ENCODE measurements at places on chromosomes 13 and 19.

DNA sequence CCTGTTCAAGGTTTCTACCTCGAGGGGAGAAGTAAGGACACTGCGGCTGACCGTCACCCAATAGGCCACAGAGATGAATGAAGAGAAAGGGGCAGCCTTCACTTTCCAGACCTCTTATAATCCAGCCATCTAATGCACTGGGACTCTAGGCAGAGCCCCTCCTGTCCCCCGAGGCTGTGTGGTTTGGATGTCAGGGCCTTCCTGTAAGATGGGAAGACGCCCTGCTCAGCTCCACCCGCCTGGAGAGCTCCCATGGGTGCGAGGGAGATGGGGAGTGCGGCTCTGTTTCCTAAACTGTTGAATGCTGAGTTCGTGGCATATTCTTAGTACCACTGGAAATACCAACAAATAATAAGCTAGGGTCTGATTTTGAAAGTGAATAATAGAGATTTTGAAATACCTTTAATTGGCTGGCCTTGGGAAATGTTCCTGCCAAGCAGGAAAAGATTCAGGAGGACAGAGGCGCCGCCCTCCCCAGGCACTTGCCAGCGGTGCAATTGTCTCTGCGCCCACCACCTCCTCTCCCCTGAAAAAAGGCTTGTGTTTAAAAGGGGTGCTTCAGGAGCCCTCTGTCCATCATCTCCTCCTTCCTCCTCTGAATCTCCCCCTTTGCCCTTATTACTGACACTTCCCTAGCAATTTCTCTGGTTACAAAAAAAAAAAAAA is 85.4 kb upstream of the GPR183 start:
- DNase-seq = no peak

DNA sequence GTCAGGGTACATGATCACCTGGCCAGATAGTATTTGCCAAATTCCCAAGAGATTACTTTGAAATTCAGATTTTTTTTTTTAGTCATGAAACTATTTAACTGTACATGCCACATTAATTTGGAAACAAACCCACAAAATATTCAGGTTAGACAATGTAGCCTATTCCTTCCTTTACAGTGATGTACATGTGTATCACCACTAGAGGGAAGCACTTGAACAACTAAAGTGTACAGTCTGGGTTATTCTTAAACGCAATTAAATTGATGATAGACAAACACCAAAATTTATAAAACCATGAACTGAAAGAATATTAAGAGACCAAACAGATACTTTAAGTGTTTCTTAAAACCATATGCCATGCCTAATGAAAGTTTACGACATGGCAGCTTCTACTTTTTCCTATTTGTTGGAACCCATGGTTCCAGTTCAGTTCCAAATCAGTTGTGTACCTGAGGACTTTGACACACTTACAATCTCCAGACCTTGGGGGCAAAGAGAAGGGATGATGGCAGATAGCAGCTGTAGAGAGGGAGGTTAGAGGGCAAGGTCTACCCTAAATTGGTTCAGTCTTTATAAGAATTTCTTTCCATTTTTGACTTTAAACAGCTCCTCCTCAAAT is 52.8 kb downstream of the TNFSF13B start:
- DNase-seq = no peak

DNA sequence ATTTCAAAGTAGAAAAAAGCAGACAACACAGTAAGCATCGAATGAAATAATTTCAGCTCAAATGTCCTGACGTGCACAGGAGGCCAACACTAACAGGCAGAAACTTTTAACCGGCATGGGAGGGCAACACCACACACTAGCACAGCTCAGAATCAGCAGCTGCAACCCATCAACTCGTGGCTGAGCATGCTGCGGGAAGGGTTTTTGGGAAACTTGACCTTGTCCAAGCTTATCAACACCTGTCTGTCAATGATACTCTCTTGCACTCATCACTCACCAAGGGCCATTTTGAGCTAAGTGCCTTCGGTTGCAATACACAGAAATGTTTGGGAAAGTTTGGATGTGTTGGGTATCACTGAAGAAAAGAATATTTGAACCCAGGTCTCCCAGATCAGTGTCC is 483.7 kb downstream of the TSHZ3 start:
- DNase-seq = no peak

GRCh38 chr13:29754473-29754806 is 96.0 kb downstream of the UBL3 start:
- DNase-seq = no peak

DNA sequence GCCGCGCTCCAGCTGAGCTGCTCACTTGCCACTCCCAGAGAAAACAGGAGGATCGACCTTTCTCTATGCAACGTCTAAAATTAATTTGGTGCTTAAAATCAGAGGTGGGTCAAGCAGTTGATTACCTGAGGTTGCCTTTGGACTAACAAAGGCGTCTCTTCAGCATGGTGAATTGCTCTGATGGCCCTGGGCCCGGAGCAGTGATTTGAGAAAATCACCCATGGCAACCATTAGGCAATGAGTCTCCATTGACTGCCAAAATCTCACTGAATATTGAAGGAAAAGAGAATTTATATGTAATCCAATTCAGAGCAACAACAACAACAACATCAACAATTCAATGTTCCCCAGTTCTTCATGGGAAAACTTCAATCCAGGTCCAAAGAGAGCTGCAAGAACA is 61.8 kb downstream of the IRS2 start:
- DNase-seq = no peak

- no peak for DNase-seq
Measured at GRCh38 chr13:39317291-39317690, 279.0 kb downstream of the NHLRC3 start.

DNA sequence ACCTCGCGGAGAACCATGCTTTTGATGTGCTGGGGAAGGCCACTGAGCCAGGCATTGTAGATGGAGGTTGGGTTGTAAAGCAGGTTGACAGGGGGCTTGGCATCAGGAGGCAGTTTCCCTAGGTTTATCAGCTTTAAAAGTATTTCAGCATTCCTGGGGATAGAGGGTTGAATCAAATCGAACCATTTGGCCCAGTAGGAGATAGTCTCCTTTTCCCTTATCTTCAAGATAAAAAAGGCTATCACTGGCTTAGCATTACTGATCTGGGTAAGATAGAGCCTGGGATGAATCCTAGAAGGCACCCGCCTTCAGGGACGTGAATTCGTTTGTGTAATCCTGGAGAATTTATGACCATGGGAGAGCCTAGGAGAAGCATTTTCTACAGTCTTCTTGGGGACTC is 30.6 kb downstream of the SLC6A16 start:
- DNase-seq = no peak

DNA sequence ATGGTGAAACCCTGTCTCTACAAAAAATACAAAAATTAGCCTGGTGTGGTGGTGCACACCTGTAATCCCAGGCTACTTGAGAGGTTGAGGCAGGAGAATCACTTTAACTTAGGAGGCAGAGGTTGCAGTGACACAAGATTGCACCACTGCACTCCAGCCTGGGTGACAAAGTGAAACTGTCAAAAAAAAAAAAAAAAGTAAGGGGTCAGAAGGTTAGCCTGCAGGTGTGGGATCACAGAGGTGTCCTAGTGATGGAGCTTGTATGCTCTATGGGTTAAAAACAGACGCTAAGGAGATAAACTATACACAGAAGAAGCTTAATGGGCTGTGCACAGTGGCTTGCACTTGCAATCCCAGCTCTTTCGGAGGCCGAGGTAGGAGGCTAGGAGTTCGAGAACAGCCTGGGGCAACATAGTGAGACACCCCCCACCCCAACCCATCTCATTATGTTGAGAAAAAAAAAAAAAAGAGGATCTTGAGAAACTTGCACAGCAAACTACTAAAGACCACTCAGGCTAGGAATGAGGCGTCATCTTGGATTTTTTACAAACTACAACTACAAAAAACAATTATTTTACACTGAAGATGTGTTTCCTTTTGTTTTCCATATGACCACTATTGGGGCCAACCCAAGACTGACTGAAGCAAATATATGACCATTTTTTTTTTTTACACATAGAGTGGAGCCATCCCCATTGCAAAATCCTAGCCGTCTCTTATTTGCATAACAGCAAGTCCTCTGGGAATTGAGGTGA is 7.9 kb downstream of the FOSB start:
- no peak for DNase-seq

DNA sequence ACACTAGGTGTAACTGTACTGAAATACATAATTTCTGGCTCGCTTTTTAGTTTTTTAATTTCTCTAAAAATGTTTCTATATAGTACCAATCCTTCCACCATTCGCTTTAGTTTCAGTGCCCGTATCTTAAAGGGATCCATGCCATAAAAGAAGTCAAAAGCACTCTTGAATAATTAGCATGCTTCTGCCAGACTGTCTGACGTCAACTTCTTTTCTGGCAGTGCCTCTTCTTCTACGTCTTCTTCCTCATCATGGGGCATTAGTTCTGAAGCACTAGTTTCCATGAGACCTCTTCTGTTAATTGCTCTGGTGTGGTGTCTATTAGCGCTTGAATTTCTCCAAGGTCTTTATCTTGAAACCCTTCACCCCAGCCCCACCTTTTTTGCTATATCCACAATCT is 93.8 kb upstream of the DOCK9 start:
- DNase-seq = no peak

- DNase-seq = no peak
Measured at GRCh38 chr13:32905864-32906180, 110.4 kb upstream of the KL start.

- no peak for DNase-seq
Measured at GRCh38 chr13:98240135-98240534, 63.1 kb upstream of the RNF113B start.

DNA sequence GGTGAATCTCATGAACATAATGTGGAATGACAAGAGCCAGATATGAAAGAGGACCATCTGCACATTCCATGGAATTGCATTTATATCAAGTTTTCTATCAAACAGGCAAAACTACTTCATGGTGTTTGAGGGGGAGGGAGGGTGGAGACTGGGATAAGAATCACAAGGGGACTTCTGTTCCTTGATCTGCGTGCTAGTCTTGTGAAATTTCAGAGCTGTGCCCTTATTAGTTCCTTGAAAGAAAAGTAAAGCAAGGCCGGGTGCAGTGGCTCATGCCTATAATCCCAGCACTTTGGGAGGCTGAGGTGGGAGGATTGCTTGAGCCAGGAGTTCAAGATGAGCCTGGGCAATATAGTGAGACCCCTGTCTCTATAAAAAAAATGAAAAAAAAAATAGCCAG is 30.2 kb upstream of the CEBPG start:
- no peak for DNase-seq

GRCh38 chr13:101452519-101453485 is at the start of gene ITGBL1:
Gene ITGBL1 (plus strand): TSS chr13:101452675. CDS start chr13:101452834, 159 bp downstream.
- DNase-seq = no peak

GRCh38 chr19:13693889-13694288 is 70.4 kb upstream of the MRI1 start:
- no peak for DNase-seq

DNA sequence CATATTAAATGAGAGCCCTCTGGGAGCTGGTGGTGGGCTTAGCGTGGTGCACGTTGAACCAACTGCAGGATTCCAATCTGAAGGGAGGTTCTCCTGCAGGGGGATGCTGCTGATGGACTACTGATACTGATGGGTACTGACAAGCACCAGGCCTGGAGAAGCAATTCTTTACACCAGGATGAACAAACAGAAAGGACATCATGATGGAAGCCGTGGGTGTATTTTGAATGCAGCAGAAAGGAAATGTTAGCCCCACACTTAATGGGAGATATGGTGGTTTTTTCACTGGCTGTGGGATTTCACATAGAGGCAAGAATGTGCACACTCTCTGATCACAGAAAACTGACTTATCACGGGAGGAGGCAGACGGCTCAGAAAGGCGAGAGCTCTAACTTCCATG is 299.7 kb downstream of the TEX29 start:
- no peak for DNase-seq

GRCh38 chr19:39679056-39679790 is 23.5 kb downstream of the LGALS16 start:
- no peak for DNase-seq

DNA sequence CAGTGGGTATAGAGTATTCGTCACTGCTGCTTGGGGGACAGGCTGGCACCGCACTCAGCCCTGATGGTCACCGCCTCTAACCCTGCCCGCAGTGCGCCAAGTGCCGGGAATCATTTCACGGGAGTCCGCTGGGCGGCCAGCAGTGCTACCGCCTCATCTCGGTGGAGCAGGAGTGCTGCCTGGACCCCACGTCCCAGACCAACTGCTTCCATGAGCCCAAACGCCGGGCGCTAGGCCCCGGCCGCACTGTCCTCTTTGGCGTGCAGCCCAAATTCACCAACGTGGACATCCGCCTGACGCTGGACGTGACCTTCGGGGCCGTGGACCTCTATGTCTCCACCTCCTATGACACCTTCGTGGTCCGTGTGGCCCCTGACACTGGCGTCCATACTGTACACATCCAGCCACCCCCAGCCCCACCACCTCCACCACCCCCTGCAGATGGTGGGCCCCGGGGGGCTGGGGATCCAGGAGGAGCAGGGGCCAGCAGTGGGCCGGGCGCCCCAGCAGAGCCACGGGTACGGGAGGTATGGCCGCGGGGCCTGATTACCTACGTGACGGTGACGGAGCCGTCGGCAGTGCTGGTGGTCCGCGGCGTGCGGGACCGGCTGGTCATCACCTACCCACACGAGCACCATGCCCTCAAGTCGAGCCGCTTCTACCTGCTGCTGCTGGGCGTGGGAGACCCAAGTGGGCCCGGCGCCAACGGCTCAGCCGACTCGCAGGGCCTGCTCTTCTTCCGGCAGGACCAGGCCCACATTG is 14.5 kb downstream of the CNFN start:
- DNase-seq = no peak

- no peak for DNase-seq
Measured at GRCh38 chr19:48881741-48882657, 9.8 kb downstream of the PPP1R15A start.

DNA sequence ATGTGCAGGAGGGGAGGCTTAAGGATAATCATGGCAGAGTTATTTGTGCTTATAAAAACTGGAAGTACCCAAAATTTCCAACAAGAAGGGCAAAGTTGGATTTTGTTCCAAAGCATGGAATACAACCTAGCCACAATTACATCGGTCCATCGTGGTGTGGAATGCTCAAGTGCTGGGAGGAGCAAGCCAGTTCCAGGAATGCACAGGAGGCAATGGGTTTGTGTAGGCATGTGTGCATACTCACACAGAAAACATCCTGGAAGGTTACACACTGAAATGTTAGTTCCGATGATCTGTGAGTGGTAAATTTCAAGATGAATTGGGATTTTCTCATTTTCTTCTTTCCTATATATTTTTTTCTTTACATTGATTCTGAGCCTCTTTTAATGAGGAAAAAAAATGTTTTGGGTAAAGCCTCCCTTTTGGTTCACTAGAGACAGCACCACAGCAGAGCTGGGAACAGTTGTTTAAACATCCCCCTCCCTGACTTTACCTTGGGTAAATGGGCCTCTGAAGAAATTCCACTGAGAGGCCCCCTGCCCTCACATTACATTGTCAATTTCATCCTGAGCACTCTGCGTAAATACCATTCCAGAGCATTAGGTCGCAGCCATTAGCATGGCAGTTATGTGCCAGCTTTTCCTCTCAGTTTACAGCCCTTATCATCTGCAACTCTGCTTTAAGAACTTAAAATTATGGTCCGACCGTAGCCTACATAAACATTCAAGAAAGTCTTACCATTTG is 122.0 kb downstream of the UQCRFS1 start:
- no peak for DNase-seq

Measured in activated naive CD4-positive, alpha-beta T cell (primary cell).